Renal cortex interstitium (tissue), 15 donors: ENCODE measurements at places on chromosomes 7 and 10. TPM values are rescaled to one million over a fixed set of nuclear protein-coding genes. Genes with fewer than 3 reads are reported as not detected.

Gene SFRP4
- polyA plus RNA-seq: 3.4 TPM

Gene ZNF138
- polyA plus RNA-seq: 19.8 TPM

- no peak for DNase-seq
Measured at GRCh38 chr7:105982388-105982787, 19.3 kb downstream of the CDHR3 start.

GRCh38 chr10:96309628-96310320 is 5.5 kb downstream of the DNTT start:
- DNase-seq: no peak
